ENCODE measurements at places on chromosomes 7 and 10. TPM values are rescaled to one million over a fixed set of nuclear protein-coding genes. Genes with fewer than 3 reads are reported as not detected.

ATP6V1F gene
- 238 TPM for polyA plus RNA-seq

CRYGN gene
- not detected for polyA plus RNA-seq

DNA sequence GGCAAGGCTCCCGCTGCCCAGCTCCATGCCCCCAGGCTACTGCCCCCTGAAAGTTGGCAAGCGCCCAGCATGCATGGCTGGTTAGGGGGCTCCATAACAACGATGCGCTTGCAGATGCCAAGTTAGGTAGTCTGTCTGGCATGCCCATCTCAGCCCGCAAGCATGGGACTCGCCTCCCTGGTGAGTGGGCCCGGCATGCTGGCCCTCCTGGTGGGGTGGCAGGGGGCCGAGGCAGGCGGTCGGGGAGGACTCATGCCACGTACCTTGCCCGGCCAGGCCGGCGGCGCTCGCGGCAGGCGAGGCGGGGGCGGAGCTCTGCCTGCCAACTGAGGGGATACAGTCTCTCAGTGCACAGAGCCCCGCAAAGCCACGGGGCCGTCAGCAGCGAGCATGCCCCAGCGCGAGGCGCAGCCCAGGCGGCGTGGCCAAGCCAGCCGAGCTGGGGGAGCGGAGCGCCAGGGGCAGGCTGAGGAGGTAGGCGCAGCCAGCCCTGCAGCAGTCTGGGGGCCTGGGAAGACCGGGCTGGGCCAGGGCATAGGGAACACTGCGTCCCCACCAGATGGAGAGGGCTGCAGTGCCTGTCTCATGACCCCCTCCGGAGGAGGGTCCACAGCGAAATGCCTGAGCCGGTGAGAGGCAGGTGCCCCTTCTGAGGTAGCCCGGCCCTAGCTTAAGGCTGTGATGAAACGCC, 28.0 kb upstream of the NDST2 start:
- DNase-seq: no peak

DNA sequence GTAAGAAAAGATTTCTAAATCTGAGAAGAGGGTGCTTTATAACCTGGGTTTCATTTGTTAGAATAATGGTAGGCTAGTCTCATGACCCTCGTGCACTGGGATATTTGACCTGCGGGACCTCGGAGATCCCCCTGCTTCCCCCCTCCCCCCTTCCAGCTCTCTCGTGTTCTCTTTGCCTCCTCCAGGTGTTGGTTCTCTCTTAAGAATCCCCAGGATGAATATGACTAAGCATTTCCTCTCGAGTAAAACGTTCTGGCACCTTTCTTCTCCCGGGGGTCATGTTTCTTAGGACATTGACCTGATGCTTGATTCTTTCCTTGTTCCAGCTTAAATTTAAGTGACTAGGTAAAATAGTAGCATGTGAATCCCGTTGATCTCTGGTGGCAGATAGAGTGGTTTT, 71.2 kb downstream of the SHH start:
- DNase-seq: no peak

- DNase-seq: no peak
Observed at GRCh38 chr10:125165584-125166573, 5.5 kb upstream of the CTBP2 start.

DNA sequence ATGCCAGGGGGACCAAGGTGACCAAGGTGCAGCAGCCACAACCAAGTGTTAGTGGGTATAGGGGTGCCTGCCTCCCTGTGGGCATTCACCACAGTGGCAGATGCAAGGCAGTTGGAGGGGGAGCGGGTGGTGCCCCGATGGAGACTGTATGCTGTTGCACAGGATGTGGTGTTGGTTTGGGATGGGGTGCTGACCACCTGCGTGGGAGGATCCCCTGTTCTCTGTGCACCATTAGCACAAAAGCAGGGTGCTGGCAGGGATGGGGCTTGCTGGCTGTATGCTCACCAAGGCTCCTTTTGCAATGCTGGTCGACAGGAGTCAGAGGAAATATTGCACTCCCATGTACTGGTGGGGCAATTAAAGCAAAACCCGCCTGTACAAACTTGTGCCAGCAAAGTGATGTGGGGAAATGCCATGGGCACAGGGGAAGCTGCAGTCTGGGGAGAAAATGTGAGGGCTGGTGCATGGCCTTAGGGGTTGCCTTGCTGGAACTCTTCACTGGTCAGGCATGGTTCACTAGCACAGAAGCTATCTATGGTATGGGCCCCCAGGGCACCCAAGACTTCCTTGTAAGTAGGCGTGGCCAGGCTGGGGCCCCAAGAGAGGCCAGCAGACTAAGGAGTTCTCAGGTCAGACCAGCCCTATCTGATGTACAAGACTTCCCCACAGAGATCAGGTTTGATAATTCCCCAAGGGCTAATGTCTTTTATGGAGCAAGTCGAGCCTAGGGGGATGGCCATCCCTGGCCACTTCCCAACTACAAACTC, 51.9 kb upstream of the GNAT3 start:
- DNase-seq: no peak

DNA sequence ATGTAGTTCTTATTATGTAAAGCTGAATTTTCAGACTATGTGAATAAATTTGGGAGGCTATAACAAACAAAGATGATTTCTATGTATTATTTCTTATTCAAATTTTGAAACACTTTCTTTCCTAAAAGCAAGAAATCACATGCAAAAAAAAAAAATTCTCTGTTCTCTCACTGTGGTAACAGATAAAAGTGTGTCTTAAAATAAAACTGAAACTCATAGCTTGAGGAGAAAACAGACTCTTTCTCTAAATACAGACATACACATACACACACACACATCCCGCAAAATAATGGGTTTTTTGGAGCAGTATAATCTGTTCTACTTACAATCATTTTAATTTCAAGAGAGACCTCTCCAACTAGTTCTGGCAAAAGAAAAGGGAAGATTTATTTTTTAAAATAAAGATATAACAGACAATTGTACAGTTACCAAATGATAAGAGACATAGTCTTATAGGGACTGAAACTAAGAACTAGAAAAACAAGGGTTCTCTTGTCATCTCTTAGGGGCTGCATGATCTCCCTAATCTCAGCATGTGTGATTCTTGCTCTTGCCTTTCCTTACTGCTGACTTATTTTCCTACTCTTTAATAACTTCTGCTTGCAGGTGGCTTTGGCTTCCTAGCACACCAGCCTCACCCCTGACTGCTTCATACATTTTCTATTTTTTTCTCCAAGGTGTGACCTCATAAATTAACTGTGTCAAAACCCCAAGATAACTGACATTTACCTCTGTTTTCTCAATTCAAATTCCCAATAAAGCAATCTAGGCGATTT, 483.5 kb upstream of the POT1 start:
- DNase-seq: no peak

GRCh38 chr7:65301007-65301406, 72.6 kb upstream of the ZNF92 start:
- no peak for DNase-seq

DNA sequence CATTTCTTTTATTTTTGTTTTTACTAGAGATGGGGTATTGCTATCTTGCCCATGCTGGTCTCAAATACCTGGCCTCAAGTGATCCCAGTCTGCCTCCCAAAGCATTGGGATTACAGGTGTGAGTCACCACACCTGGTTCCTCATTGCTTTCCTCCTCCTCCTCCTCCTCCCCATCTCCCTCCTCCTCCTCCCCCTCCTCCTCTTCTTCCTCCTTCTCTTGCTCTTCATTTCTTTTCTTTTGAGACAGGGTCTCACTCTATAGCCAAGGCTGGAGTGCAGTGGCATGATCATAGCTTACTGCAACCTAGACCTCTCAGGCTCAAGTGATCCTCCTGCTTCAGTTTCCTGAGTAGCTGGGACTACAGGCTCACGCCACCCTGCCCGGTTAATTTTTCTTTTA, 22.2 kb downstream of the LRRC20 start:
- DNase-seq: no peak
